Endothelial cell of umbilical vein (primary cell): ENCODE measurements at places on chromosomes 5 and 9. TPM values are rescaled to one million over a fixed set of nuclear protein-coding genes. Genes with fewer than 3 reads are reported as not detected.

SLC6A18 gene
- not detected in 2 replicates for polyA plus RNA-seq

BNIP1 gene
- 21.7 and 22.6 TPM in 2 replicates for polyA plus RNA-seq

CFAP157 gene
- polyA plus RNA-seq = 0.03 TPM in 1 of 2 replicates, not detected in the other

FBP2 gene
- not detected in 2 replicates for polyA plus RNA-seq

WDR38 gene
- polyA plus RNA-seq = not detected in 2 replicates

CRB2 gene
- not detected in 2 replicates for polyA plus RNA-seq

GHR gene
- polyA plus RNA-seq = 0.22 and 0.28 TPM in 2 replicates

CDKN2B-AS1 gene
- polyA plus RNA-seq = 0.27 and 0.44 TPM in 2 replicates

- DNase-seq = no peak
Measured at GRCh38 chr9:115328228-115328627, 210.3 kb upstream of the TNC start.

DNA sequence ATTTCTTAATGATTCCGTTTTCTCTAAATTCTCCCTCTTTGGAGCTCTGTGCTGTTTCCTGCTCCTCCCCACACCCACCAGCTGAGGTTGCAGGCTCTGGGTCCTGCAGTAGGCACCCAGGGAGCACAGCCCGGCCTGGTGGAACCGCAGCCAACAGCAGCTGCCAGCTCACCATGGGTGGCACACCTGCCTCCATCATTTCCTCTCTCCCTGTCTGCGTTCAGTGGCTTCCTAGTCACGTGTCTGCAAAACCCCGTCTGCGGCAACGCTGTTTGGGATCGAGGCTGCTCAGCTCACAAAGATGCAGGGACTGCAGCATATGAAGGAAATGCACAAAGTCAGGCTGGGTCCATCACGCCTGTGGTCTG is 367.8 kb downstream of the IRX2 start:
- no peak for DNase-seq

DNA sequence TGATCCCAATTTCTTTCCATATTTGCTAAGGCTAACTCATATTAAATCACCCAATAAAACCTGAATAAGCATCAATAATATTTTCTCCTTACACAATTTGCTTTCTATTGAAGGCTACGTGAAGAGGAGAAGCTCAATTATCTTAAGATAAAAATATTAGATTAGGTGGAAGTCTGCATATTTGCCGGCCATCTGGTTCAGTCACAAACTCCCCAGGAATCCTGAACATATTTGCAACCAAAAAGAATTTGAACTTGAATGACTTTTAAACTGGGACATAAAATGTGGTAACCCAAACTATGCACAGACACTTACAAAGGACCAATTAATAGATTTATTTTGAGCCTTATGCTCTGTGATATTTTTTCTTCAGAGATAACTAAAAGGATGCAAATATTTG is 92.3 kb downstream of the HAPLN1 start:
- no peak for DNase-seq

GRCh38 chr5:33240558-33240957 is 200.2 kb upstream of the TARS1 start:
- DNase-seq = no peak

- DNase-seq = no peak
Measured at GRCh38 chr5:82234885-82235284, 43.3 kb downstream of the RPS23 start.

GRCh38 chr5:166963596-166963995 is 1327.8 kb upstream of the WWC1 start:
- DNase-seq = no peak

DNA sequence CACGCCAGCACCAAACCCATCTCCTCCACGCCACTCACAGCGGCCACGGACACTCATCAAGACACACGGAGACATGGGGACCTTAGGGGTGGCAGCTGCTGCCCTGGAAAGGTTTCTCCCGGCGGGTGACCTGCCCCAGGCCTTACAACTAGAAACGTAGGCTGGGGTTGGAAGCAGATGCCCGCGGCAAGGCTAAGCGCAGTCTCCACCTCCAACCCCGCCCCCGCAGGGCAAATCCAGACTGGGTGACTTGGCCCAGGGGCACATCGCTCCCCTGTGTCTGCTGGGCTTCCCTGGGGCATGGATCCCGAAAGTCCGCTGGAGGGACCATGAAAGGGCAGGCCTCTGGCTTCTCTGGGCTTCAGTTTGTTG is 12.0 kb upstream of the ASS1 start:
- DNase-seq = no peak

GRCh38 chr5:141734501-141735229 is 52.6 kb upstream of the ARAP3 start:
- peak; percentile 47 for DNase-seq

DNA sequence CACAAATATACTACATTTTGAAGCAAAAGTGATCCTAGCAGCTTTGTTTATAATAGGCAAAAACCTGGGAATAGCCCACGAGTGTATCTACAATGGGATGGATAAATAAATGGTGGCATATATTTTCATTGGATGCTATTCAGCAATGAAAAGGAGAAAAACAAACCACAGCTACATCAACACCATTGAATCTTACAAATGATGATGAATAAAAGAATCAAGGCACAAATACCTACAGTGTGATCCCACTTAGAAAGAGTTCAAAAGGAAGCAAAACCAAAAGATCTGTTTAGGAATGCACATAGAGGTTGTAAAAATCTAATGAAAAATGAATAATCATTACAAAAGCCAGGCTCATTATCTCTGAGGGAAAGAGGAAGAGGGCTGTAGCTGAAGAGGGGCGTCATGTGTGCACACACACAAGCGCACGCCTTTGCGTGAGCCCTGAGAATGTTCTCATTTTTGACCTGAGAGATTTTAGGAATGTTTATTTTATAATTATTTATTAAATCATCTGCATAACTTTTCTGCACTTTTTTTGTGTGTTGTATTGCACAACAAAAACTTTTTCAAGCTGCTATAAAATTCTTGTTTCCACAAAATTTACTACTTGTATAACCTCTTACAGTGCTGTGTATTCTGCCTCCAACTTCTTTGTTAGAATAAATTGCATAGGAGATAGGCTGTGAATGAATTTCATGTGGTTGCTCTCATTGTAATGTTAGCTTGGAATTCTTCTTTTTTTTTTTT is 5.9 kb upstream of the RHOBTB3 start:
- DNase-seq = peak; percentile 29

DNA sequence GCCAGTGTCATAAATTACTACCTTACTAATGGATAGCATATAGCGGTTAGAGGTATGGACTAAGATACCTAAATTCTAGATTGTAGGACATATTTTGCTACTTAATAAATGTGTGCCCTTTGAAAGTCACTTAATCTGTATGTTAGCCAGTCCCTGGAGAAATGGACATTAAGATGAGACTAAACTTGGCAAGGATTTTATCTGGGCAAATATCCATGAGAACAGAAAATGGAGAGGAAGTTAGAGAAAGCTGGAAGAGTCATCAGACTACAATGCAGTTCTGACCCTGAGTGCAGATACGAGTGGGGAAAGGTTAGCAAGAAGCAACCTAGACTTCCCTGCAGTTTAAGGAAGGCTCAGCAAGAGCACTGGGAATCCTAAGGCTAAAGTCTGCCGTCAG is 33.0 kb downstream of the TBCA start:
- peak; percentile 67 for DNase-seq

GRCh38 chr9:7973123-7973522 is 173.5 kb upstream of the DMAC1 start:
- no peak for DNase-seq

GRCh38 chr5:130063603-130064002 is 159.3 kb downstream of the CHSY3 start:
- no peak for DNase-seq
